Sciatic nerve (tissue), 2 donors: ENCODE measurements at places on chromosomes 5 and 9.

GRCh38 chr5:156402387-156402921 lies 75.5 kb downstream of the SGCD start:
- DNase-seq = no peak

DNA sequence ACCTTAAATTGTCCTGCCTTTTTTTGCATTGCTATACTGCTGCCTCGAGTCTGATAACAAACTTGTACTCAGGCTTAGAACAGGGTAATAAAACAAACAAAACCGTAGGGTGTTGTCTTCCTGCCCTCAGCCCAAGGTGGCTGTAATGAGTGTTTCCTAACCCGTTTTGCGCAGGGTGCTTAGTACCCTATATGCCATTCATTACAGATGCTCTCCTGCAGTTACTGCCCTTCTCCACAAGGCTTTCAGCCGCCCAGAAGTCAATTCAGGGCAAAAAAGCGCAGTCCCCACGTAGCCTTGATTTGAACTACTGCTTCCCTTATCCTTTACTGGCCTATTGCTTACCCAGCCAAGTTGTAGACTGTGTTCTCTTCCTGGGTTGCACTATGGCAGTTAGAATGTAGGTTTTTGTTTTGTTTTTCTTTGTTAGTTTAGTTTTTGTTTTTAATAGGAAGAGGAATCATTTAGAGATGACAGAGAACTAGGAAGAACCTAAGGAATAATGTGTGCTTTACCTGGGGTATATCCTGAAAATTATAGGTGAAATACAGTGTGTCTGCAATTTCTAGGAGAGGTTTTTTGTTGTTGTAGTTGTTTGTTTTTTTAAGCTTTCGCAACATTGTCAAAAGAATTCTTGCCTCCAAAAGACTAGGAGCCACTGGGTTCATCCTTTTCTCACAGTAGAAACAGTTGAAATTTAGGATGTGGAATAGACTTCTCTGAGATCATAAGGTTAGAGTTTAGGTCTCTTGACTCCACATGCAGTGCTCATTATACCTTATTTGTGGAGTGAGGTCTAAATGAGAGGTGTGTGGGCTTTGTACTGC lies 1.3 kb downstream of the HMGXB3 start:
- DNase-seq = no peak

DNA sequence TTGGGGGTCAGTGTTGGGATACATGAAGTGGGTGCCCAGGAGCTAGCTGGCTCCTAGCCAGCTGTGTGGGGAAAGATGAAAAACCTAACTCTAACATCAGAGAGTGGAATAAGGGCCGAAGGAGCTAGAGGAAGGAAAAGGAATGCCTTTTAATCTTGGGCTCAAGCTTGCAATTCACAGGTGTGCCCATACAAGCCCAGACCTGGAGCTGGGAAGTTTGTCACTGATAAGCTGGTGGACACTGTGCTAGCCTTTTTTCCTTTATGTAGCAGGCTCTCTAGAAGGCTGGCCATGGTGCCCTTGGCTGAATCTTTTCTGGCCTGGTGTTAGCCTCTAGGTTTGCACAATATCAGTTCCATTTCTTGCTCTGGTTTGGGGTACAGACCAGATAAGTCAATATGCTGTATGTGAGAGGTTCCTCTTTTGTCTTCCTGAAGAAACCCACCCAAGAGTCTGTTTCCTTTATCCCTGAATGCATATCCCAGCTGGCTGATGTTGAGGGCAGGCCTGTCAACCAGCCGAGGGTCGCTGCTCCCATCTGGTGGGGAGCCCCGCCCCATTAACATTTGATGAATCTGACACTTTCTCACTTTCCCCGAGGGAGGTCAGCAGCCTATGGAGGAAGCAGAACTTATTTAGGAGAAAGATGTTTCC lies 92.4 kb upstream of the CXCL14 start:
- no peak for DNase-seq

DNA sequence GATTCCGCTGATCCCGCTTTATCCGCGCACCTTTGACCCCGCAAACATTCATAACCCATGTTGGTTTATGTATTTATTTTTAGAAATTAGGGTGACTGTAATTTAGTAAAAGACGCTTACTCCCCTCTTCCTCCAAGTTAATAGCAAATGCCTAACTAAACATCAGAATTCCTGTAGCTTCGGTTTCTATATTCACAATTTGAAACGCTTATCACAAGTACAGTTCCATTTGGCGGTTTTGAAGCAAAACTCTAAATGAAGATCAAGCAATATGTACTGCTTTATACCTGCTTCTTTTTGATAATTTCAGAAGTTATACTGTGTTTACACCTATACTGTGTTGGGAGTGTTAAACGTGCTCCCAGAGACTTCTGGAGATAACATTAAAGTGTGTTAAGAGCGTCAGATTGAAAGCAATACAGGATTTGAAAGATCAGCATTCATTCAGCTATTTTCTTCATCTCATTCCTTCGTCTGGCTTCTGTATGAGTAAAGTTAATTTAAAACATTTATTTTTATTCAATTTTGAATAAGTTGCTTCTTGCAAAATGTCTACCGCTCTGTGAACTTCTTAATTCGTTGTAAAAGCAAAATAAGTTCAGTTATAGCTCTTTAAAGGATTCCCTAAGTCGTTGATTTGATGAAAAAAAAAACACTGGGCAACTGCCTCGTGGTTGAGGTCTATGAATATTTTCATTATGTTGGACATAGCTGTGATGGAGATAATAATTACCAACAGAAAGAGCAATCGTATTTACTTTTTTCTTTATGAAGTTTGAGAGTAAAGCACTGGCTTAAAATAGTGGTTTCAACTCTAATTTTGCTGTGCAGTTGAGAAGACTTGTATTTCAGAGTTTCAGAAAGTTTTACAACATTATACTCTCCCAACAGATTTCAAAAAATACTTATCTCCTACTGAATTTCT lies 2.5 kb downstream of the PRDM6 start:
- DNase-seq = no peak

GRCh38 chr9:127781806-127782205 lies 3.3 kb upstream of the SH2D3C start:
- DNase-seq = no peak

- no peak for DNase-seq
Observed at GRCh38 chr9:85600675-85601263, 141.0 kb downstream of the AGTPBP1 start.

DNA sequence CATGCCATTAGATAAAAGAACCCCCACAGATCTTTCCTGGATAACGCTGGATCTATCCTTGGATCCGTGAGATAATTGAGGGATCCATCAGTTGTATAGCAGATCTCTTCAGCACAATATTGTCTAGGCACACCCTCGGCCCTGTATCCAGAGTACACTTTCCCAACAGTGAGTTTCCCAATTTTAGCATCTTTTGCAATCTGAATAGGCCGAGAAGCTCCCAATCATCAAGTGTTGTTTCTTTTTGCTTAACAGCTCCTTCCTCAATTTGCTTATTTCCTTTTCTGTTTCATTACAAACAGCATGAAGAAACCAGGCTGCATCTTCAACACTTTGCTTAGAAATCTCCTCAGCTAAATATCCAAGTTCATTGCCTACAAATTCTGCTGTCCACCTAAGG lies 4.4 kb upstream of the SPTLC1 start:
- DNase-seq = no peak

GRCh38 chr9:100324594-100325200 lies 28.0 kb downstream of the TEX10 start:
- DNase-seq = no peak

DNA sequence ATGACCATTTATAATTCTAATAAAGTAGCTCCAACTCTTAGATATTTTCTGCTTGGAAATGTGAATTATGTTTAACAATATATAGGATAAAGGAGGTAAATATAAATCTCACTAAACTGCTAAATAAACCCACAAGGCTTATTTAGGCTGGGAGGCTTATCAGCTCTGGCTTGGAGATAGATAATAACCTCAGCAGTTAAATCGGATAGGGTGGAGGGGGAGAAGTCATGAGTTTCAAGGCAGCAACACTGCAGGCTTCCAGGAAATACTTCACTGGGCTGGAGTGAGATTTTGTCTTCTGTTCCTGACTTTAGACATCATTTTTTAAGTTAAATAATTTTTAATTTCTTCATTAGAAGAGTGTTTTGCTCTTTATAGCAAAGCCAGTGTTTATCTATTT lies 80.0 kb upstream of the ITGA2 start:
- DNase-seq = no peak

DNA sequence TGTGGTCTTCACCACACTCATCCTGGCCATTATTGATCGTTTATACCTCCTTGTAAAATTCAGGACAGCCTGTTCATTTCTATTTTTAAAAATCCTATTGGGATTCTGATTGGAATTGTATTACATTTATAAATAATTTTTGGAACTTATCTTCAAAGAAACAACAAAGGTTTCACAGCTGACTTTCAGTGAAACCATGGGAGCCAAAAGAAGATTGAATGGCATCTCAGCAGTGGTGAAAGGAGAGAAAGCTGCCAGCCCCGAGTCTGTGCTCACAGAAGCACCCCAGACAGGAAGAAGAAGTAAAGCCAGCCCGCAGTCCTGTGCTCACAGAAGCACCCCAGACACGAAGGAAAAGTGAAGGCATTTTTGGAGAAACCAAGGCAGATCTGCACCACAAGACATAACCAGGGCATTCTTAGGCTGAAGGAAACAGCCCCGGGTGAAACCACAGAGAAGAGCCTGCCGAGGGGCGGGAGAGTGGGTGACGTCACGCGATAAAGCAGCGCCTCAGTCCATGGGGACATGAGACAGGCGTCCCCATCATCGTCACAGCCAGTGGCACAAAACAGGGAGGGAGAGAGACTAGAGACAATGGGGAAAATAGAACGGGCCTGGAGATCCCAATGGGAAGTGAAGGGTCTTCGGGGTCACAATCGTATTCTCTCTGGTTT lies 42.5 kb upstream of the SLC9A3 start:
- DNase-seq = no peak

GRCh38 chr9:114431770-114432169 lies 44.0 kb upstream of the AKNA start:
- no peak for DNase-seq

- DNase-seq = no peak
Observed at GRCh38 chr5:151577566-151577965, 13.6 kb downstream of the FAT2 start.

DNA sequence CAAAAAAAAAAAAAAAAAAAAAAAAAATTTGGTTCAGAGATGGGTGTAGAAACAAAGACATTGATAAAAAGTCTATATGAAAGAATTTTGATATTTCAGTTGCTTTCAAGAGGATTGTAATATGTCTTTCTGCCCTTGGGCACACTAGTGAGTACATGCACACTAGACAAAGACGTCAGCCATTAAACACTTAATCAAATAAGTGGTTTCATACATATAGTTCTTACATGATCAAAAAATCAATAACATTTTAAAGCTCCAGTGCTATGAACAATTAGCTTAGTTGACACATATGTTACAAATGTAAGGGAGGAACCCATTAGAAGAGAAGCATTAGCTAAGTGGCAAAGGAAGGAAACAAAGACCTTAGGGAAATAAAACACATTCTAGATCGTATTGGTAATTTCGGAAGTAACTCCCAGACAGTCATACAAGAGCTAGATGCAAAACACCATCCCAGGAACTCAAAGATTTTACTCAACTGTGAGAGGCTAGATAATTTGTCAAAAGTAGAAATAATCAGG lies 84.5 kb upstream of the MAN2A1 start:
- no peak for DNase-seq
